ENCODE measurements at places on chromosomes 5 and 9.

DNA sequence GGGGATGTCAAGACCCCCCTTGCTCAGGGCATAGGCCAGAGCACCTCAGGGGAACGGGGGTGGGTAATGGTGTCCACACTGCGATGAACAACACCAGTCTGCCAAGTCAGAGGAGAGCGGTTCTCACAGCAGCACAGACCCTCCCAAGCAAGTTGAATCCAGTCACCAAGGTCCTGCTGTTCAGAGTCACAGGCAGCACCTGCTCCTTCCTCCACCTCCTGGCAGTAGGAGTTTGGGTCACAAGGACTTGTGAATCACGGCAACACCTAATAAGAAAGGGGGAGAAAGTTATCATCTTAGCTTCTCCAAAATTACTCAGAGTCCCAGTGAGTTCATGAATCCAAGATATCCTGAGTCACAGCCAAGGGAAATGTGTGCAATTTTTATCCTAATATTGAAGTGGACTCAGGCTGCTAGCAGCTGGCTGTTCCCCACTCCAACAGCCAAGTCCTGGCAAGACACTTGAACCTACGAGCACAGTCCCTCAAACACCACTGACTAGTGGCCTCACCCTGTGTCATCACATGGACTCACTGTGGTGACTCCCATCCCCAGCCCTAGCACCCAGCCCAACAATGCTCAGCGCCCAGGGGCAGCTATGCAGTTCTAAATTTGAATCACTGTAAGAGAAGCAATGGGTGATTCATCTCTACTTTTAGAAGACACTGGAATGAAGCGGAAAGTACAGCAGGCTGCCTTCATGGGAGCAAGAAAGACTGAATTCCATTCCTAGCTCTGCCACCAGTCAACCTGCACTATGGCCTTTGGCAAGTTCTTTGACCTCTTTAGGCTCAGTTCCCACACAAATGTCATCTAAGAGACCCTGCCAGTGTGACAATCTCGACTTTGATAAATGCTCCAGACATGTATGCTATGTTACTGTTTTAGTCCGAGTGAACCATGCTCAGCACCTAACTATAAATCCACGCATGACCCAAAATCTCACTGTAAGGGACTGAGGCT, 113.7 kb downstream of the KLHL3 start:
- no peak for DNase-seq

GRCh38 chr9:87622923-87623322, 103.0 kb upstream of the CTSL start:
- no peak for DNase-seq

GRCh38 chr9:101028346-101029314, at the start of gene PLPPR1:
TSS of gene PLPPR1 (plus strand) at chr9:101028727.
- DNase-seq = no peak

GRCh38 chr5:173591056-173591514, 25.4 kb downstream of the BOD1 start:
- DNase-seq = no peak

- no peak for DNase-seq
Measured at GRCh38 chr9:94472806-94473360, 82.0 kb upstream of the PCAT7 start.

DNA sequence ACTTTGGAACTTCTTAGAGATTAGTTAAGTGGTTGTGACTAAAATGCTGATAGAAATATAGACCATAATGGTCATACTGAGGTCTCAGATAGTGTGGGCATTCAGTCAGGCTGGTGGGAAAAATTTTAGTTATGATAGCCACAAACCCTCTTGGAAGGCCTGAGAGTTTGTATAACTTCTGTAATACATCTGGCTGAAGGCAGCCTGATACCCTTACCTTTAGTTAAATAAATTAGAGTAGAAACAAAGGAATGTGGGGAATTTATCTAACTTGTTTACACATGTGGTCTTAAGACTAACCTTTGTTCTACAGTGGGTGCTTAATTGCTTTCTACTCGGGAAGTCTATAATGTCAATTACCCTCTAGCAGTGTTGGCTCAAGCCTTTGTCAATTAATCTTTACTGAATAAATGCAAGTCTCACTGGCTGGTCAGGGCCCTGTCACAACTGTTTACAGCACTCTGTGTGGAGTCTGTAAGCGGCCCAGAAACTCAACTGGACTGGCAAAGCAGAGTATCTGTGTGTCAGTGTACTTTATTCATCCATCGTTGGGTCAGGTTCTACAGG, 184.0 kb downstream of the FBXO4 start:
- DNase-seq = no peak

GRCh38 chr5:68424799-68425537, 209.4 kb downstream of the PIK3R1 start:
- no peak for DNase-seq

DNA sequence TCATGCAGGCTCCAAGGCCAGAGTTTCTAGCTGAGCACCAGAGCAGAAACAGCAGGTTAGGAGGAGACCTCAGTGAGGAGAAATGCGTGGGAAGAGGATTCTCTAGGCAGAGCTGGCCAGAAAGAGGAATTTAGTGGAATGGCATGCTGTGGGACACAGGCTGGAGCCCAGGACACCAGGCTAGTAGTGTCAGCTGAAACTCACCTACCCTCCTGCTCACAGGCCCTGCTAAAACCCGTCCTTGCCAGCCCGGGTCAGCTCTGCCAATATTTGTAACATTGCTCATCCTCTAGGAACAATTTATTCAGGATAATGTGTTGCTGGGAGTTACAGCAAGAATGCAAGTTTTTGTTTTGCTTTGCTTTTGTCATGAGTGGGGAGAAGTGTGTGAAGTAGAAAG, 40.2 kb upstream of the AGXT2 start:
- DNase-seq = no peak

- DNase-seq = no peak
Measured at GRCh38 chr5:159805021-159805420, 111.3 kb upstream of the ADRA1B start.

DNA sequence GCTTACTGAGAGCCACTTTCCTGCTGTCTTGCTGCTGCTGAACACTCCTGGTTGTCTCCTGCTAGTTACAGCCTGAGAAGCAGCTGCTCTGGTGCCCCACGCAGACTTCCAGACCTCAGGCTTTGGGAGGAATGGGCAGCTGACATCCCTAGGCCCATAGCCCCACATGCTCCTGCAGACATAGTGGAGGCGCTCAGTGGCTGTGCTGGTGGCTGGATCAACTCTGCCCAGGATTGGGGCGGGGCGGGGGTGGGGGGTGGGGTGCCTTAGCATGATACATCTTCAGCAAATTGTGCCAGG, 93.9 kb downstream of the DAB2IP start:
- DNase-seq = no peak

DNA sequence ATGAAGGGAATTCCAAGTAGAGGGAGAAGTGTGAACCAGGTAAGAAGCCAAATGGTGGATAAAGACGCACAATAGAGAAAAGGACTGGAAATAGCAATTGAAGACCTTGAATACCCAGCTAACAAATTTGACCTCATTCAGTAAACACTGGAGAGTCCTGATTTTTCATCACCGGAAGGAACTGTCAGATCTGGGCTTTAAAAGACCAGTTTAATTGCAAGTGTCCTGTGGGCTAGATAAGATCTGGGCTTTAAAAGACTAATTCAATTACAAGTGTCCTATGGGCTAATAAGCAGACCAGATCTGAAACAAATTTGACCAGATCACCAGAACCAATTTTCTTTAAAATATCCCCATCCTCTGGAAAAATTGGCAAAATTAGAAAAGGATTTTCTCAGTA, 380.0 kb downstream of the ACTL7B start:
- DNase-seq = no peak

GRCh38 chr9:99962680-99963261, 56.3 kb downstream of the STX17 start:
- DNase-seq = no peak

DNA sequence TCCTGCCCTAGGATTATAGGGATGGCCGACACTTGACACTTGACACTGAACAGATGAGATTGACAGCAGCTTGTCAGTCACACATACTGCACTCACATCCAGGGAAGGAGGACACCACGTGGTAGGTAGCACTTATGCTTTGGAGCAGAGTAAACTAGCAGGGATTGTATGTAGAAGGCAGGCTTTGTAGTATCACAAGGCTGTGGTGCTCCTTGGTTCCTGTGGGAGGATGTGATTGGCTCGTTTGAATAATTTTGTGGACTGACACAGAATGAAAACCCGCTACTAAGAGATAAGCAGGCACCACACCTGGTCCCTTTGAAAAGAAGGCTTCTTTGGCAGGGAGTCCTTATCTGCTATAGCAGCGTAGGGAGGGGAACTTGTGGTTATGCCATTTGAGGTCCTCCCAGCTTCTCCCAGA, 63.6 kb upstream of the IL12B start:
- DNase-seq = no peak

- no peak for DNase-seq
Measured at GRCh38 chr5:96928931-96929708, 6.8 kb upstream of the LNPEP start.

- DNase-seq = no peak
Measured at GRCh38 chr5:74543162-74543995, 97.1 kb downstream of the ENC1 start.

GRCh38 chr9:123617286-123617685, 261.3 kb downstream of the CRB2 start:
- no peak for DNase-seq

DNA sequence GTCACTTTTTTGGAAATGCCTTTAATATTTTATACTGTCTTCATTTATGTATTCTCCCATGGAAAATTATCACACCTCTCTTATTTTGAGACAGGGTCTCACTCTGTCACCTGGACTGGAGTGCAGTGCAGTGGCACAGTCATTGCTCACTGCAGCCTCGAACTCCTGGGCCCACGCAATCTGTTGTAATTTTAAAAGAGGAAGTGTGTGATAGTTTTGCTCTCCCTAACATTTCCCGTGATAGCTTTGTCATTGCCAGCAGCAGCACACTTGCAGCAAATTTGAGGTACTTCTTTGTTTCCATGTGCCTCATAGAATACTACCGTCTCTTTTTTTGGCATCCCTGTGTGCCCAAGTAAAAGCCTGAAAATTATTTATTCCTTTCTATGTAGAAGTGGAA, 103.5 kb downstream of the RNF180 start:
- DNase-seq = no peak

DNA sequence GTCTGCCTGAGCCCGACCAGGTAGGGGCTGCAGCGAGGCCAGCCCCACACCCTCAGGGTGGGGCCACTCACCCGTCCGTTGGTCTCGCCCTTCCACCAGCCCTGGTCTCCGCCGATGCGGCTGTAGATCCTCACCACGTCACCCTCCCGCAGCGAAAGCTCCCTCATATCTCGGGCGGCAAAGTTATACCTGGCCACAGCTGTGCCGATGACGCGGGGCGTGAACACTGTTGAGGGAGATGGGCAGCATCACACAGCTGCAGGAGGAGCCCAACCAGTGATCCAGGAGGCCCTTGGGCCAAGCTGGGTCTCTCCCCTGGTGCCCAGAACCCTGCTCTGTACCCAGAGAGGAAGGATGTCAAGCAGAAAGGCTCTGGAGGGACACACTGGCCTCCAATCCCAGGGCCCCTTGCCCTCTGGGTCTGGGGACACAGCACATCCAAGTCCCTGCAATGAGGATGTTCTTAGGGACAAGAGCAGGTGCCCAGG, 30.3 kb upstream of the SARDH start:
- no peak for DNase-seq

DNA sequence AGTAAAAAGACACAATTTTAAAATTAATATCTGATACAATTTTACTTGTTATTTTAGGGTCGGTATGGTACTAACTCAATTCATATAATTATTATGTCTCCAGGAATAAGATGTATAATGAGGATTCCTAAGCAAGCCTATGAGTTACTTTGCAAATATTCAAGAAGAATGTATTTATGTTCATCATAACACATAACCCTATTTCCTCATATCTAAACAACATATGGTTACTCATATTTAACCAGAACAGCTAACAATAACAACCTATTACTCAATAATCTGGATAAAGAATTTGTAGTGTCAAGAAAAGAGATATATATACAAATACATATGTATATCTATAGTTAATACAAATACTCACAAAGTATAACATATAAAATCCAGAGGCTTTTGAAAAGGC, 285.9 kb downstream of the ARL15 start:
- no peak for DNase-seq

GRCh38 chr5:76277736-76278135, 125.3 kb upstream of the IQGAP2 start:
- DNase-seq = no peak

GRCh38 chr5:36414869-36415282, 113.2 kb upstream of the RANBP3L start:
- DNase-seq = no peak

GRCh38 chr5:66881480-66882161, 285.4 kb downstream of the MAST4 start:
- no peak for DNase-seq

GRCh38 chr5:138650196-138650595, 75.0 kb upstream of the HSPA9 start:
- no peak for DNase-seq

GRCh38 chr9:101032426-101032825, 3.9 kb downstream of the PLPPR1 start:
- no peak for DNase-seq

DNA sequence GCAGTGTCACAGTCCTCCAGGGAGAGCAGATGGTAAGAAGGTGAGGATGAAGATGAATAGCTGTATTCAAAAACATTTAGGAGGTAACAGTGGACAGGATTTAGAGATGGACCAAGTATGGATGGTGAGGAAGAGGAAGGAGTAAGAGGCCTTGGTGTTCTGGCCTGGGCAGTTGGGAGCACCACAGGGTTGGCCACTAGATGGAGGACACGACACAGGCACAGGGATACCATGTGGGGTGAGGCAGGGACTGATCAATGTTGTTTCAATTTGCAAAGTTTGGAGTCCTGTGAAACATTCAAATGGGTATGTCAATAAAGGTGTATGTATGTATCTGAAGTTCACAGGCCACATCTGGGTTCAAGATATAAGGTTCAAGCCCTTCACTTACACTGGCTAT, 141.1 kb upstream of the RASEF start:
- no peak for DNase-seq

DNA sequence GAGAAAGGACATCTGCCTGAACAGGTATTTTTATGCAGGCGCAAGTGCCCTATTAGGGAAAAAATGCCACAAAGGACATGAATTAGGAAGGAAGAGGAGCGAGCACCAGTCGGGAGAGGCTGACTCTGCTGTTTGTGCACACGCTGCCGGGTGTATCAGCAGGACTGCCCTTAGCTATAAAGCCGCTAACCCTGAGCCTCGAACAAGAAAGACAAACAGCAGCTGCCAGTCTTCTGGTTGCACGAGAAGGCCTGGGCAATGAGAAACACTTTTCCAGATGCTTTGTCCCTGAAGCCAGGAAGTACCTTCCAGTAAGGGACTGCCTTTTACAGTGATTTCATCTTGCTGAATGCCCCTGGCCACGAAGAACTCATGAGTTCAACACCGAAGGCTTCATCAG, 12.6 kb downstream of the QSOX2 start:
- no peak for DNase-seq

DNA sequence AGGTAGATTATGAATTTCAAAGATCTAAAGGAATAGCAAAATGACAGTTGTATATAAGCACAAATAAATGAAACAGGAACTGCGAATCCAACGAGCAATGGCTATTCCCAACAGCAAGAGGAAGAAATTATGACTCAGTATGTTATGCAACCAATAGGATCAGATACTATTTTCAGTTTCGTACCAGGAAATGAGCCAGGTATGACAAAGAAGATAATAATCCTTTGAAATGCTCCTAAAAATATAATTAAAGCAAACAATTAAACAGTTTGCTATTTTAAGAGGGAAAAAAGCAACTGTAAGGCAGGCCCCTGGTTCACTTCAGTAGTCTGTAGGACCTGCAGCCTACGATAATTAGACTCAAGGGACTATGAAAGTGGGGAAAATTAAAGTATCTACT, 58.9 kb downstream of the AUH start:
- DNase-seq = no peak

All from activated CD4-positive, CD25-positive, alpha-beta regulatory T cell treated with anti-CD3 and anti-CD28 coated beads, Interleukin-2, amount 50 U/mL, for 16 hours (primary cell).